ENCODE measurements at places on chromosomes 7 and 10. TPM values are rescaled to one million over a fixed set of nuclear protein-coding genes. Genes with fewer than 3 reads are reported as not detected.

The MUC12 gene
- total RNA-seq: not detected

The LMBR1 gene
- total RNA-seq: 46.3 TPM

The AEBP1 gene
- 81.0 TPM for total RNA-seq

The TACC2 gene
- total RNA-seq: 274 TPM

The KLF14 gene
- total RNA-seq: 0.11 TPM

The NYAP1 gene
- 1.1 TPM for total RNA-seq

The ZFYVE27 gene
- total RNA-seq: 16.3 TPM

The AGR3 gene
- not detected for total RNA-seq

The MYH16 gene
- not detected for total RNA-seq

The SRRM3 gene
- total RNA-seq: 20.6 TPM

The CRYGN gene
- total RNA-seq: 0.11 TPM

The PLCE1 gene
- 20.9 TPM for total RNA-seq

The DENND2A gene
- 12.1 TPM for total RNA-seq

The PSMC2 gene
- 117 TPM for total RNA-seq

The JCAD gene
- 37.7 TPM for total RNA-seq

The VPS37D gene
- total RNA-seq: 1.6 TPM

The KCNH2 gene
- 163 TPM for total RNA-seq
